ENCODE measurements at places on chromosomes 3 and 15.

- no peak for DNase-seq
Observed at GRCh38 chr3:197685546-197685945, 51.2 kb downstream of the RUBCN start.

GRCh38 chr3:152048831-152049230, 175.4 kb downstream of the SUCNR1 start:
- DNase-seq, result no peak

DNA sequence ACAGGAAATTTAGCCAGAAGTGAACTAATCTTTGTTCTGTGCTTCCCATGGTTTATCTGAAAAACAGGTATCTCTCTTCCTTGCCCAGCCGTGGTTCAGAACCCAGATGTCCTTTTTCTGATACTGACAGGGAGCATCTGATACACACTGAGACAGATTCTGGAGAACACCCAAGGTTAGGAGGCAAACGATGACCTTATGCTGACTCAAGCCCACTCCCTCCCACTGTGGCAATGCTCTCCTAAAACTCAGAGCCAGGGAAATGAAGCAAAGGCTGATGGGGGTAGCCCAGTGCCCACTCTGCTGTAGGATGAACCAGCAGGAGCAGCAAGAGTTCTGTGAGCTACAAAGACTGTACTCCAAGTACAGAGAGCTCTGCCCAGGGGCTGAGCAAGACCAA, 225.1 kb downstream of the NTRK3 start:
- DNase-seq, result no peak

- DNase-seq, result no peak
Observed at GRCh38 chr3:377158-377561, 180.6 kb downstream of the CHL1 start.

- DNase-seq, result no peak
Observed at GRCh38 chr3:1088503-1088902, 4.3 kb upstream of the CNTN6 start.

GRCh38 chr3:188634285-188634684, 480.3 kb downstream of the LPP start:
- DNase-seq, result no peak

GRCh38 chr3:112056451-112056929, 22.0 kb downstream of the TMPRSS7 start:
- DNase-seq, result no peak

DNA sequence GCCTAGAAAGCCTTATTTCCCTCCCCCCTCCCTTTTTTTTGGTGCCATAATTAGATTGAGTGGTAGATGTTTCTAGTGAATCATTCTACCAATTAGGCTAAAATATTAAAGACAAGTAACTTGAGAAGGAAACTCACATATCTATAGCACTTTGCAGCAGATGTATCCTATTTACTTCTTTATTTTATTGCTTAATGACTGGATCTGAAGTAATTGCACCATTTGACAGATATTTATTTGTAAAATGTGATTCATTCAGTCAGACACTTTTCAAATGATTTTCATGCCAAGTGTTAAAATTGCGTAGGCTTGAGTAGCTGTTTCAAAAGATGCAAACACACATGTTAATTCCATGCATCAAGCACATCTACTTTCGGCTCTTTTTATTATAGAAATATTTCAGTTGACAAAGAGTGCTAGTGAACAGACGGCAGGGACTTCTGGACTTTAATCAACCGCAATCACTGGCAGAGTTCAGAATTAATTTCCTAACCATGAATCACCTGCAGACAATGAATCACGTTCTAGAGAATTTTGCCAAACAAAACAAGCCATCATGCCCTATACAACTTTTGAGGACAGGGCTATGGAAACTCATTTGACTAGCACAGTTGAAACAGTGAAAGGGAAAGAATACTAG, 636.8 kb downstream of the MECOM start:
- DNase-seq, result no peak

- DNase-seq, result peak; percentile 37
Observed at GRCh38 chr3:64266065-64266931, 41.0 kb upstream of the PRICKLE2 start.

DNA sequence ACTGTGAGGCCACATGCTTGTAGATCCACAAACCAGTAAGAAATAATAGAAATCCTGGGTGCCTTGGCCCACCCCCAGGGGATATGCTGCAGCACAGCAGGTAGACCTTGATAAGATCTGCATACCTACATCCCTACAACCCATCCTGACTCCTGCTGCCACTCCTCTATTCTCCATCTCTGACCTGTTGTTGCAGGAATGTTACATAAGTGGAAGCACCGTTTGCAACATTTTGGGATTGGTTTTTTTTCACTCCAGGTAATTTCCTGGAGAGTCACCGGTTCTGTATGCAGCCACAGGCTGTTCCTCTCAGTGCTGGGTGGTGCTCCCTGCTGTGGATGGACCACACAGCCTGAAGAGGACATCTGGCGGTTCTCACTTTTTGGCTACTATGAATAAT, 16.1 kb upstream of the CSPG5 start:
- no peak for DNase-seq

DNA sequence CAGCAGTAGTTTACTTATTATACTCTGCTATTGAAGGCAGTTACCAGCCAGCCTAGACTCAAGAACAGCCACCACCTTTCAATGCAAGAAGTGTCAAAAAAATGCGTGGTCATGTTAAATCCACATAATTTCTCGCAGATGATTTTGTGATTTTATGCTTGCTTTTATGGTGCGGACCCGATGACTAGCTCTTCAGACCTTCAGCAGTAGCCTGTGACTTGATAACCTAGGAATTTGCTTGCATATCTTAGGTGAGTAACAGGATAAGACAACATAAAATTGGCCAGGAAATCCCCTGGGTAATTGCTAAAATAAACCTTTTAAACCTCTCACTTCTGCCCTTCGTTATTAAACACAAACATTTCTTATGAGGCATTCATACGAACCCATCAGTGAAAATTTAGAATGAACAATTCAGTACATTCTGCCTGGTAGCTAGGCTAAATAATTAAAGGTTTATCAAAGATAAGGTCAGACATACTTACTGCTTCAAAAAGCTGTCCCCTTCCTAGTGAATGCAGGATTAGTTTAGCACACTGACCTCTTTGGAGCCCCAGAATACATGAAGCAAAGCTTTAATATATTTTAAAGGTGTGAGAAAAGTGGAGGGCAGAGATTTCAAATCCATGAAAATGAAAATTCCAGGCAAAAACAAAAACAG, 798.8 kb downstream of the OTOL1 start:
- DNase-seq, result no peak

GRCh38 chr3:66863205-66864111, 134.6 kb upstream of the KBTBD8 start:
- no peak for DNase-seq

DNA sequence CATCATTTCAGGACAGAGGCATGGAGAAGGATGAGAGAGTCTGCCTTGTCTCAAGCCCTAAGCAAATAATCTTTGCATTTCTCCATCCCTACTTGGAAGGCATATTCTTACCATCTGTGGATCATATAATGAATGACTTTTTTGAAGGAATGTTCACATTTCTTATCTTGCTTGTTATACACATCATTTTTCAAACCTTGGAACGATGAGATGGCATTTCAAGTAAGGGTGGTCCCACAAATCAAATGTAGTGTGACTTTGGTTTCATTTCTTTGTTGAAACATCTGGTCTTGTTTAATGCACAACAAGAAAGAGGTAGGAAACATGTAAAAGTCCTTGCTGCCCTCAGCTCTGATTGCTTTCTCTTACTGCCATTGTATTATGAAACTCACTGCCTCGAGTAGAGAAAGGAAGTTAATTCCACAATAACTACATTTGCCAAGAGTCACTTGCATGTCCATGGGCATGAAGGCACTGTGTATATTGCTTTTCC, 32.1 kb downstream of the RBMS3 start:
- DNase-seq, result no peak

GRCh38 chr3:52250122-52250521, 4.6 kb downstream of the PPM1M start:
- no peak for DNase-seq

- DNase-seq, result no peak
Observed at GRCh38 chr3:156488767-156489166, 66.2 kb downstream of the SSR3 start.

DNA sequence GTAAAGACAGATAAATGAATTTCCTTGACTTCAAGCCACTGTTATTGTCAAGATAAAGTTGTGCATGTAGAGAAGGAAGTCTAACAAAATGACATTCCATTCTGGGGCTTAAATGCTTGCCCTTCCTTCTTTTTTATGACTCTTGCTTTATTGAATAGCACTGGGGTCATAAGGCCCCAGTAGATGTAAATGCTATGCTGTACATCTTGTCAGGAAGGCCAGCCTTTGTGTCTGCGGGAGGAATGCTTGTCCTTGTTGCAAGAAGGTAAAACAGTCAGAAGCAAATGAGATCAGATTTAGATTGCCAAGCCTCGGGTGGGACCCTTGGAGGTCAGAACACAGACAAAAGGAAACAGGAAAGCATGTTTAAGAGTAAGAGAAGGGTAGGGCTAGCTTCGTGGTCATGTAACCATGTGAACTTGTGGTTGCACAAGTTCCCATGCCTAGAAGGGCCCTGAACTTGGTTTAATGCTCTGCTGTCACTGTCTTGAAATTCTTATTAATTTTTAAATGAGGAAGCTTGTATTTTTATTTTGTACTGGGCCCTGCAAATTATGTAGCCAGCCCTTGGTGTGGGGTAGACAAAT, 81.5 kb downstream of the PPM1L start:
- no peak for DNase-seq

DNA sequence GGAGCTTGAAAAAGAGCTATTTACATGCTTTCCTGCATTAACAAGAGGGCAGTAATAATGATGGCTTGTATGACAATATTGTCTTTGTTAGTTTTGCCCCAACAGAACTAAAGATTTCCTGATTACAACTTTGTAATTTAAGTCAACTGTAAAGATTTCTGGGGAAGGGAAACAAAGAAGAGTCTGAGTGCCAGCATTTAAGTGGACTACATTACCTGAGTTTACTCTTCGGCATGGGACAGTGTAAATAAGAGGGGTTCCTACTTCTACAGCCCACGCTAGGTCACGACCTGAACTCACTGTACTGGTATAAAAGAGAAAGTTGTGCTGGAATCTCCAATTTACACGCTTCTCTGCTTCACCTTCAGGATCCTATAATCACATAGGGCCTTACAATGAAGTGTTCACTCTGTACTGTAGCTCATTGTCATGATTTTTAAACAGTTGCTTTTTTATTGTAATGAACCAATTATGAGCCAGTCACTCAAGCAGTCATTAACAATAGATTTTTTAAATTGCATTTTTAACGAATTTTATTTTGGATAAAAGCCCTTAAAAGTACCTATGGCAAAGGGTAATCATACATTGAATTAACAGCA, 39.6 kb downstream of the DPH6 start:
- no peak for DNase-seq

DNA sequence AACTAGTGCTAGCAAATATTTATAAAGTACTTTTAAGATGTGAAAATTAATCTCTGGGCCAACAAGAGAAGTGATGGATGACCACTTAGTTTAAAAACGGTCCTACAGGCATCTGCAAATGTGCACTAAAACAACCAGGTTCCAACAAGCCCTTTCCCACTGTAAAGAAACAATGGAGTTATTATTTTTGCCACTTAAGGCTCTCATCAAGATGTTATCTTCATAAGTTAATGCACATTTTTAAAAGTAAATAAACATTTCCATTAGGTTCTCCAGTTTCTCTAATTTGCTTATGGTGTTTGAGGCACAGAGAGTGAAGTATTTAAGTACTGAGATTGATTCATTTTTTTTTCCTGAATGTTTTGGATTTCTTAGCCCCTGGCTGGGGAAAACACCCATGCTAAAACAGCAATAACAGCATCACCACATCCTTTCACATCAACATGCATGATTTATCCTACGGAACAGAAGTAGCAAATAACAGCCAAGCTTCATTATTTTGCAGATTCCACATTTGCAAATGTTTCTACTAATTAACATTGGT, 20.8 kb downstream of the ABI3BP start:
- DNase-seq, result no peak

DNA sequence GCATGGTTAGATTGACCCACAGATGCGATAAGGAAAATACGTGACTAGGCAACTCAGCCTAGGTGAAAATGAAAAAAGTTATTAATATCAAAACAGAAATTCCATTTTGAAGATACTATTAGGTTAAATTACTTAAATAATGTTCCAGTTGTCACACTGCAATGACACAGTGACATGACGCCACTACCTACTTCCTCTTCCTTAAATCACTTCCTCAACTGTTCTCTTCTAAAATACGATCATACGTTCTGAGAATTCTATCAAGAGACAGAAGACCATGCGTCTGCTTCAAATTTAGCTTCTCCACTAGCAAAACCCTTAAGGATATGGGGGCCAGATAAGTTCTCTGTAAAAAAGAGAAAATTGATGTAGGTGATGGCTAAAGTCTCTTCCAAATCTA, 18.2 kb downstream of the CMTM6 start:
- DNase-seq, result no peak

- DNase-seq, result no peak
Observed at GRCh38 chr3:160473221-160473620, 23.6 kb upstream of the TRIM59 start.
